HAP-1 (cell line): ENCODE measurements at places on chromosomes 16 and 17.

DNA sequence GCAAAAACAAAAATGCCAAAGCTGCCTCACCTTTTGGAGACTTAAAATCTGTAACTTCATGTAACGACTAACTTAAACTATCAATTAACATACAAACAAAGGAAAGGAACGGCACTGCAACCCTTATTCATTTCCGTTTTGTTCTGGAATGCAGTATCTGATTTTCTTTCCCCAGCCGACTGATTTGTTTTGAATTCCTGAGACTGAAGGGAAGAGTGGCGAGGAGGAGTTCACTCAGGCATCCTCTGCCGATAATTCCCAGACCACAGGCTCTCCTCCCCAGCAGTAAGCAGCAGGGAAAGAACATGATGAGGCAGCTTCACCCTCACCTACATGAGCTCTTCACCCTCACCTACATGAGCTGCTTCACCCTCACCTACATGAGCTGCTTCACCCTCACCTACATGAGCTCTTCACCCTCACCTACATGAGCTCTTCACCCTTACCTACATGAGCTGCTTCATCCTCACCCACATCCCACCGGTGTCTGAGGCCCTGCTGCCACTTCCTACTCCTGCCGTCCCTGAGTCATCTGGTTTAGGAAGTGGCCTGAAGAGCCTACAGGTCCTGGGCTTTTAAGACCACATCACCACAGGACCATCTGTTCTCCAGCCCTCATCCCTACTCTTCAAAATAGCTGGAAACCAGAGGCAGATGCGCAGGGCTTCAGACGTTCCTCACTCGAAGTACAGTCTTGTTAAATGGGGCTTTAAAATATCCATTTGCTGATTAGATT, 168.0 kb upstream of the RPH3AL start:
- DNase-seq: no peak

GRCh38 chr16:49563666-49564065, 190.1 kb downstream of the C16orf78 start:
- DNase-seq: no peak

GRCh38 chr17:59093145-59093701, 13.5 kb downstream of the TRIM37 start:
- no peak for DNase-seq

DNA sequence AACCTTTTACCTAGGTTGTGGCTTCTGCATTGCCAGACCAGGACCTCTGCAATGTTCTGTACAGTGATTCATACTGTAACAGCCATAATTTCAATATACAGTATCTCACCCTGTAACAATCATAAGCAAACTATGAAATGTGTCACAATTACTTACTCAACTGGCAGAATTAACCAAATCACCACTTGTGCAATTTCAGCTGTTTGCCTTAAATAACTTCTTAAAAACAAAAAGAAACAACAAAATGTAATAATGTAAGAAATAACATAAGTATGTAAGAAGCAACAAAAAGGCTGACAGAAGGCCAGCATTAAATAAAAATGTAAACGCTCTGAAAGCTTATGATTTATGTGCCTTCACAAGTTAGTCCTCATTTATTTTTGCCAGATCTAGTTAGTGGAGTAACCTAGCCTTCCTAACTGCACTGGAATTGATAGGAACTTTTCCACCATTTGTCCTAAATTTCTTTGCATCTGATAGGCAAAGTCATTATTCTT, 96.9 kb downstream of the SKAP1 start:
- DNase-seq: no peak
